MG63 (cell line): ENCODE measurements at places on chromosomes 11 and 22. TPM values are rescaled to one million over a fixed set of nuclear protein-coding genes. Genes with fewer than 3 reads are reported as not detected.

DNA sequence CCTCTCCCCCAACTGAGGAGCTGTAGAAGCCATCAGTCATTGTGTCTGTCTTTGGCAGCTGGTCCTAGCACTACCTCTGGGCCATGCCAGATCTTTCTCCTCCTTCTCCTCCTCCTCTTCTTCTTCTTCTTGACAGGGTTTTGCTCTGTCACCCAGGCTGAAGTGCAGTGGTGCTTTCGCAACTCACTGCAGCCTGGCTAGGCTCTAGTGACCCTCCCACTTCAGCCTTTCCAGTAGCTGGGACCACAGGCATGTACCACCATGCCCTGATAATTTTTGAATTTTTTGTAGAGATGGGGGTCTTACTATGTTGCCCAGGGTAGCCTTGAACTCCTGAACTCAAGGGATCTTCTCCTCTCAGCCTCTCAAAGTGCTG is 50.1 kb upstream of the SHANK2 start:
- DNase-seq, result no peak

- DNase-seq, result peak; percentile 35
These were observed 1.6 kb upstream of the KMT2A start for GRCh38 chr11:118434553-118435289.

- DNase-seq, result peak; percentile 61
These were observed 528 bp upstream of the ARRB1 start for GRCh38 chr11:75351791-75352587.

Gene CRYAB
- total RNA-seq, result 0.67 and 15.7 TPM in 2 replicates

DNA sequence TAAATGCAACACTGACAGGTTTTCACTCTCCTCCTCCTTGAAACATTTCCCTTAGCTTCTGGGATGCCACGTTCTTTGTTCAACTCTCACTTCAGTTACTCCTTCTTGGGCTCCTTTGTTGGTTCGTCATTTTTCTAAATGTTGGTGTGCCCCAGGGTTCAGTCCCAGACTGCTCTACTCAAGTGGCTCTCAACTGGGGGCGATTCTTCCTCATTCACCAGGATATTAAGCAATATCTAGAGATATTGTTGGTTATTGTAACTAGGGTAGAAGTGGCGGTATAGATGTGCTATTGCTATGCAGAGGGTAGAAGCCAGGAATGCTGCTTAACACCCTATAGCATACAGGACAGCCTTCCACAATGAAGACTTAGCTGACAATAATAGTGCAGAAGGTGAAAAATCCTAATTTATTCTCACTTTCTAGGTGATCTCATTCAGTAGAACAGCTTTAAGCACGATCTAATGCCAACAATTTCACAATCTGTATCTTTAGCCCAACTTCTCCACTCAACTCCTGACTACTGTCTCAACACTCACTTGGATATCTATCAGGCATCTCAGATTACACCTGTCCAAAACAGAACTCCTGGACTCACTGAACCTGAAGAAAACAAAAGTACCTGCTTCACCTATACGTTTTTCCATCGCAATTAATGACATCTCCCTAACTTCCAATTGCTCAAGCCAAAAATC is 4.6 kb downstream of the NUP160 start:
- DNase-seq, result no peak

DNA sequence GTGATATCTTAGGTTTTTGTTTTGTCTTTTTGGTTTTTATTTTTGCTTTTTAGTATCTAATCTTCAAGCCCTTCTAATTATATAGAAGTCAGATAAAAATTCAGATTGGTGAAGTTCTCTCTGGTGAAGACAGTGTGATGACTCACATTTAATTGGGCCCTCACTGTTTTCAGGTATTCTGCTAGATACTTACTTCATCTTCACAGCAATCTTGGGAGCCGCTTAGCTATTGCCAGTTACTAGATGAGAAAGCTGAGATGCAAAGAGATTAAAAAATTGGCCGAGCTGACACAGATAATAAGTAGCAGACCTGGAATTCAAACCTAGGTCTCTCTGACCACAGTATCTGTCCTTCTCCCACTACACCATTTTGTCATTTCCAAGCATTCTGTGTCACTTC is 75.0 kb downstream of the PPP2R1B start:
- DNase-seq, result no peak

DNA sequence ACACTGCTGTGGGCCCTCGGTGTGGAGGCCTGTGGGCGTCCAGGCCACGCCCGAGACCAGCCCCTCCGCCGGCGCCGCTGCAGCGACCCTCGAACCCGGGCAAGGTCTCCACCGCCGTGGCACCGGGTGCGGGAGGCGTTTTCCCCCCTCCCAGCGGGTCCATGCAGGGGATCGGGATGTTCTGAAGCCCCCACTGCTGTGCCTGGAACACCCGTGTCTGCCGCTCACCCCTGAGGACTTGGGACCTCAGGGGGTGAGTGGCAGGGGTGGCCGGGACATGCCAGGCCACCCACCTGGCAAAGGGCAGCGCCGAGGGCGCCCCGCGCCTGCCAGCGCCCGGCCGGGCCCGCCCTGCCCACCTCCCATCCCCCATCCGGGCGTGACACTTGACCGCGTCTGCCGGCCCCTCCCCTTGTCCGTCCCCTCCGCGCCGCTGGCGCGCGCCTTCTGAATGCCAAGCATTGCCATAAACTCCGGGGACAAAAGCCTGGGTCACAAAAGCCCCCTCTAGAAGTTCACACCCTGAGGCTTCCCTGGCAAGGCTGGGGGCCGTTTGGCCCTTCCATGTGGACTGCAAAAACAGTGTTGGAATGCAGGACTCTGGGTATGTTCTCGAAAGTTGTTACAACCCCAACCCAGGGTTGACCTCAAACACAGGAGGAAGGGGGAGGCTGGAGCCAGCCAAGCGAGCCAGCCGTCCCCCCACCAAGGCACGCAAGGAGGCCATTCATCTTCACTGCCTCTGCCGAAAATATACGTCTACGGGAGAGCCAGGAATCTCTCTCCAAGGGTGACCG is 819 bp upstream of the KCNQ1OT1 start:
- peak; percentile 71 for DNase-seq

- no peak for DNase-seq
These were observed 5.6 kb downstream of the ZBTB16 start for GRCh38 chr11:114065094-114065493.

Gene SPTBN2
- total RNA-seq, result 20.0 and 25.8 TPM in 2 replicates

- no peak for DNase-seq
These were observed 27.3 kb downstream of the MARK2 start for GRCh38 chr11:63866211-63866610.

GRCh38 chr22:46754110-46754799 is 8.2 kb upstream of the TBC1D22A start:
- peak; percentile 96 for DNase-seq

Gene GLYAT
- not detected in 2 replicates for total RNA-seq

Gene GRAP2
- total RNA-seq, result not detected in 2 replicates

DNA sequence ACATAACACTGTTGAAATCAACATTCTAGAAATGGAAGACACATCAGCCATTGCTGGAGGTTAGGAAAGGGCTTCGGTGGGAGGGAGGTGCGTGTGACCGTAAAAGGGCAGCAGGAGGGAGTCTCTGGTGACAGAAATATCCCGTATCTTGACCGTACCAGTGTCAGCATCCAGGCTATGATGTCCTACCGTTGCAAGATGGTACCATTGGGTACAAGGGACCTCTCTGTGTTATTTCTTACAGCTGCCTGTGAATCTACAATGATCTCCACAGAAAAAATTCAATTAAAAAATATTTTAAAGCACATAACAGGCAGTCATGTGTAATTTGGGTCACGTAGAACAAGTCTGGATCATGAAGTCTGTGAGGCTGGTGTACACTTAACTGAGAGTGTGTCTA is 27.4 kb upstream of the SEPTIN5 start:
- DNase-seq, result no peak

DNA sequence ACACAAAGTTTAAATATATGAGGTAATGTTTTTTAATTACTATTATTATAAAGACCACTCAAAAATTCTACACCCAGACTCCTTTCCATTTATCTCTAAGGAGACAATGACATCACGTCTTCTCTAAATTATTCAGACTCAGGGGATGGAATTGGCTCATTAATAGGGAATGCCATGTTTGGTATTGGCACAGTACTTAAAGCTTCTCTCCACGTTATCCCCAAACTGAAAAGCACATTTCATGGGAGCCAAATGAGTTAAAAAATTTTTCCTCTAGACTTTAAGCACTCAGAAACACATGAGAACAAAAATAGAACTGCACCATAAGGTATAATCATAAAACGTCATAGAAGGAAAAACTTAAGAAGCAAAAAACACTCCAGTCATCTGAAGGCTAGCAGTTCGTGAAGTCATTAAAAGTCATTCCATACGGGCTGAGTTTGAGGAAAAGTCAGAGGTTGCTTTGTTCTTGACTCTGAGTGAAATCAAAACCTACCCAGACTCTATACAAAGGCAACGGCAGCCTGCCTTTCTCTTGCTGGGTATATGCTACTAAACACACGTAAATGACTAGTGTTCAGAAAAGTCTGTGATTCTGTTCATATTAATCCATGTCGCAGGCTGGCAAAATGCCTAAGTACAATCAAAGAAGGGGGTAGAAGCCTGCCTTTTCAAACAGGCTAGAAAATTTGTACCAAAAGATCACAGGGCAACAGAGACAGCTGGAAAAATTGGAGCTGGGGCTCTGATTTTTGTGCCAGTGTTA is 8.7 kb upstream of the MPPED2 start:
- DNase-seq, result no peak

DNA sequence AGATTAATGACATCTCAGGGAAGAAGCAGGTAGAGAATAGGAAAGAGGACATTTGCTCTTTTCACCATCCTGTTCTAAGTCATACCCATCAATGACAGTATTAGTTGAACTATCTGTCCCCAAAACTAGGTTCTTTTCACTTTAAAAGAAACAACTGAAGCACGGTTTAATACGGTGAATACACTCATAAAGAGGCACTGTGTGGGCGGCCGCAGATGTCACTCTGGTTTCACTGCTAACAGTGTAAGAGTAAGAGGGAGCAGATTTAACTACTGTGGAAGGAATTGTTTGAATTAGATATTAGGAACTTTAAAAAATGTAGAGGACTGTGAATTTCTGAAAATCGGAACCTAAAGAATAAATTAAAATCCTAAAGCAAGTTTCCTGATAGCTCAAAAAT is 49.5 kb downstream of the VSIG10L2 start:
- DNase-seq, result no peak

Gene DLG2
- total RNA-seq, result 0.10 TPM in 1 of 2 replicates, not detected in the other

- no peak for DNase-seq
These were observed 28.1 kb downstream of the ZNF214 start for GRCh38 chr11:6992026-6992425.

- DNase-seq, result no peak
These were observed 70.7 kb upstream of the GRK3 start for GRCh38 chr22:25493794-25494193.
